ENCODE measurements at places on chromosomes 7 and 10.

- no peak for DNase-seq
Measured at GRCh38 chr7:24862461-24862860, 105.2 kb upstream of the GSDME start.

DNA sequence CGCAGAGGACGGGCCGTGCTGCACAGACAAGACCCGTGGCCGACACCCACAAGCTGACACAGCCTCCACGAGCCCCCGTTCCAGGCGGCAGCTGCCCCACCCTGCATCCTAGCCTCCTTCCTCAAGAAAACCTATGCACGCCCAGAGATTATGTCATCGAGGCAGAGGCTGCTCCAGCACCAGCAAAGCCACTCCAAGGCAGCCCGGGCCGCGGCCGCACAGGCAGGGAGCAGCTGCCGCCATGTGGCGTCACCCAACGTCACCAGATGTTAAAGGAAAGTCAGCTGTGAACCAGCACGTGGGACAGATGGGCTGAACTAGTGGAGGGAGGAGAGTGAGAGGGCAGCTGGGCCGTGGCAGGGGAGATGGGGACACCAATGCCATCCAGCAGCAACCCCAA, 59.8 kb downstream of the STK32C start:
- DNase-seq, result no peak

- DNase-seq, result no peak
Measured at GRCh38 chr7:11193131-11193867, 219.6 kb downstream of the PHF14 start.

- peak; percentile 48 for DNase-seq
Measured at GRCh38 chr7:95687759-95688343, 84.5 kb upstream of the DYNC1I1 start.

DNA sequence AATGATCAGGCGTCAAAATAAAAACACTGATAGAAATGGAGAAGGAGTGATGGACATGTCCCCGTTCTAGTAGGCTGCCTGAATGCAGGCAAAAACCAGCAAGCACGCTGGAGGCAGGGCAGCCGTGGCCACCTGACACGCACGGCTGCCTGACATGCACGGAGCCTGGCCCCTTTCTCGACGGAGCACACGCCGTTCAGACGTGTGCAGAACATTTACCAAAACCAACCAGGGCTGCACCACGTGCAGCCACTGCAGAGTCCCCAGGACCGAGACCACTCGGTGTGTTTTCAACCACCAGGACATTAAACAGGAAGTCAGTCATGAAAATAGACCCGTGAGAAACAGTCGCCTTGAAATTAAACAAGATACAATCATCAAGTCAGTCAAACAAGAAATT, 61.9 kb upstream of the NKX6-2 start:
- no peak for DNase-seq

Measured in brain microvascular endothelial cell (primary cell).